ENCODE measurements at places on chromosomes 7 and 10. TPM values are rescaled to one million over a fixed set of nuclear protein-coding genes. Genes with fewer than 3 reads are reported as not detected.

- DNase-seq: no peak
Observed at GRCh38 chr7:95715274-95715673, 57.1 kb upstream of the DYNC1I1 start.

DNA sequence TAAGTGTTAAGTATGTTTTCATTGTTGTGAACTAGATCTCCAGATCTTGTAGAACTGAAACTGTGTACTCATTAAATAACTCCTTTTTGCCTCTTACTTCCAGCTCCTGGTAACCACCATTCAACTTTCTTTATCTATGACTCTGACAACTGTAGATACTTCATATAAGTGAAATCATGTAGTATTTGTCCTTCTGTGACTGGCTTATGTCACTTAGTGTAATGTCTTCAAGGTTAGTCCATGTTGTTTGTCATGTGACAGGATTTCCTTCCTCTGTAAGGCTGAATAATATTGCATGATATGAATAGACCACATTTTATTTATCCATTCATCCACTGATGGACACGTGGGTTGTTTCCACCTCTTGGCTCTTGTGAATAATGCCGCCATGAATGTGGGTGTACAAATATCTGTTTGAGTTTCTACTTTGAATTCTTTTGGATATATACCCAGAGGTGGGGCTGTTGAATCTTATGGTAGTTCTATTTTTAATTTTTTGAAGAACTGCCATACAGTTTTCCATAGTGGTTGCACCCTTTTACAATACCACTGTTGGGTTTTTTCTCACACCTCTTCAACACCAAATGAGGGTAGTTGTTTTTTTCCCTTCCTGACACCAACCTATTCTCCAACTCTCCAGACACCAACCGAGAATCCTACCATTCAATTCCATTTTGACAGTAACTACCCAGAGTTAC lies 10.7 kb upstream of the FMC1 start:
- DNase-seq: no peak

- DNase-seq: no peak
Observed at GRCh38 chr7:142104550-142105527, 6.7 kb upstream of the MGAM2 start.

SPDYE2B gene
- not detected for total RNA-seq

GRCh38 chr10:12006671-12007070 lies 35.9 kb downstream of the UPF2 start:
- DNase-seq: no peak

- DNase-seq: no peak
Observed at GRCh38 chr7:69939317-69939716, 341.0 kb downstream of the AUTS2 start.

SDK1 gene
- 2.6 TPM for total RNA-seq

NPTX2 gene
- total RNA-seq: 0.07 TPM

- DNase-seq: no peak
Observed at GRCh38 chr10:22344781-22345300, 455 bp upstream of the SPAG6 start.

GRCh38 chr10:49076741-49077521 lies 38.4 kb downstream of the VSTM4 start:
- DNase-seq: no peak

GRCh38 chr7:55690-56248 lies 136.6 kb upstream of the FAM20C start:
- DNase-seq: no peak

- DNase-seq: no peak
Observed at GRCh38 chr10:23558361-23558799, 119.5 kb downstream of the OTUD1 start.

MMP21 gene
- total RNA-seq: not detected

DNA sequence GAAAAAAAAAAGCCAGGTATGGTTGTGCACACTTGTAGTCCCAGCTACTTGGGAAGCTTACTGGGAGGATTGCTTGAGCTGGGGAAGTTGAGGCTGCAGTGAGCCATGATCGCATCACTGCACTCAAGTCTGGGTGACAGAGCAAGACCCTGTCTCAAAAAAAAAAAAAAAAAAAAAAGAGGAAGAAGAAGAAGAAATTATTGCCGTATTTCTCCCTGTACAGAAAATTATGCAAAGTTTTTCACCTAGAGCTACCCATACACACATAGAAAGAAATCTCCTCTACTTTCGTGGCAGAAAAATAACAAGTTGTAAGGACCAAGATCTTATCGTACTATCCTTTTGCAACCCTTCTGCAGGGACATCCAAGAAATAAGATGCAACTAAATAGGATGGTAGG lies 25.5 kb downstream of the AKR1B1 start:
- no peak for DNase-seq

GNAI1 gene
- 33.6 TPM for total RNA-seq

DNA sequence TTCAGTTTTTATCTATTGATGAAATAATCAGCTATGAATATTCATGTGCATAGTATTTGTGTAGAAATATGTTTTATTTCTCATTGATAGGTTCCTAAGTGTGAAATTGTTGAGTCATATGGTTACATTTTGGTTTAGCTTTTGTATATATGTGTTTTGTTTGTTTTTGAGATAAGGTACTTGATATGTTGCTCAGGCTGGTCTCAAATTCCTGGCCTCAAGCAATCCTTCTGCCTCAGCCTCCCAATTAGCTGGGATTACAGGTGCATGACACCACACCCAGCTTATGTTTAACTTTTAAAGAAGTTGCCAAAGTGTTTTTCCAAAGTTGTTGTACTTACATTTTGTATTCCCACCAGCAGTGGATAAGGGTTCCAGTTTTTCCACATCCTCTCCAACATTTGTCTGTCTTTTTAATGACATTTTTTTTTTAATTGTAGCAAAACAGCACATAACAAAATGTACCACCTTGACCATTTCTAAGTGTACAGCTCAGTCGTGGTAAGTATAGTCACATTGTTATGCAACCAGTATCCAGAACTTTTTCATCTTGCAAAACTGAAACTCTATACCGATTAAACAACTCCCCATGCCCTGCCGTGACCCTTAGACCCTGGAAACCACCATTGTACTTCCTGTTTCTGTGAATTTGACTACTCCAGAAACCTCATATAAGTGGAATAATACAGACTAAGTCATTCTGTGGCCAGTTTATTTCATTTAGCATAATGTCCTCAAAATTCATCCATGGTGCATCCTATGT lies 12.6 kb upstream of the UBE2D1 start:
- no peak for DNase-seq

- DNase-seq: no peak
Observed at GRCh38 chr10:119306514-119306951, 99.2 kb downstream of the GRK5 start.

DNA sequence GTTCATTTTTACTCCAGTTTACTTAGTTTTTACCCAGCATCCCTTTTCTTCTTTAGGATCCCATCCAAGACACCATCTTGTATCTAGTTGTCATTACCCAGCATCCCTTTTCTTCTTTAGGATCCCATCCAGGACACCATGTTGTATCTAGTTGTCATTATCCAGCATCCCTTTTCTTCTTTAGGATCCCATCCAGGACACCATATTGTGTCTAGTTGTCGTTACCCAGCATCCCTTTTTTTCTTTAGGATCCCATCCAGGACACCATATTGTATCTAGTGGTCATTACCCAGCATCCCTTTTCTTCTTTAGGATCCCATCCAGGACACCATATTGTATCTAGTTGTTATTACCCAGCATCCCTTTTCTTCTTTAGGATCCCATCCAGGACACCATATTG lies 63.4 kb upstream of the GJD4 start:
- no peak for DNase-seq

RASSF4 gene
- total RNA-seq: 14.5 TPM

DNA sequence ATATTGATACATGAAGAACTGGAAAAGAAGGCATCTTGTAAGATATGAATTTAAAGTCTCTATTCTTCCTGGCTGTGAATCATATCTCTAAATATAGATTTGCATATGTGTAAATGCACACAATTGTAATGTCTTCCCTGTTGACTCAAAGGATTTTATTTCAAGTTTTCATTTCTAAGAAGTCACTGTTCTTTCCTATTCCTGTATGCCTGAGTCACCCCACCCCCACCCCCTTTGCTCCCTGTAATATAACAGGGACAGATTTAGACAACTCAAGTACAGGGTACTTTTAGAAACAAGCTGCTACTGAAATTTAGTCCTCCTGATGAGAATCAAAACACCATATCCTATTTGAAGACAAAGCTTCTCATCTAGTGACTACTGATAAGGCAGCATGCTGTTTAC lies 43.0 kb upstream of the HECTD2 start:
- DNase-seq: no peak

GRCh38 chr7:68321776-68322496 lies 1276.3 kb upstream of the AUTS2 start:
- DNase-seq: no peak

ZDHHC4 gene
- total RNA-seq: 37.5 TPM

TWNK gene
- 5.2 TPM for total RNA-seq

DNA sequence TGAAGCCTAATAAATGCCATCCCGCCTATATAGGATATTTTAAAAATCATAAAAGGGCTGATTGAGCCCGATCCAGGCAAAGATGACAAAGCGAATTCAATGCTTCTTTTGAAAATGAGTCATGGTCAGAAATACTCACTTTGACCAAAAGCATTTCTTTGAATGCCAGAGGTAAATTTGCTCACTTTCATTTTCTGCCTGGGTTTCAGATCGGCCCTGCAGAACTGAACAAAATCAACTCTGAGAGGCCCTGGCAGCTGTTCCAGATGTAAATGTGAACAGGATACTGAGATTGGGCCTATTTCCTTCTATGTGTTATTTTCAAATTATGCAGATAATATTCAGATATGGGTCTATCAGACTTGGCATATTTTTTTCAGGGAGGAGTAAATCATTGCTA lies 114.8 kb upstream of the ARID5B start:
- DNase-seq: no peak

UNC5B gene
- 0.65 TPM for total RNA-seq

GRCh38 chr10:68406111-68406814 lies 814 bp downstream of the RUFY2 start:
- no peak for DNase-seq

DNA sequence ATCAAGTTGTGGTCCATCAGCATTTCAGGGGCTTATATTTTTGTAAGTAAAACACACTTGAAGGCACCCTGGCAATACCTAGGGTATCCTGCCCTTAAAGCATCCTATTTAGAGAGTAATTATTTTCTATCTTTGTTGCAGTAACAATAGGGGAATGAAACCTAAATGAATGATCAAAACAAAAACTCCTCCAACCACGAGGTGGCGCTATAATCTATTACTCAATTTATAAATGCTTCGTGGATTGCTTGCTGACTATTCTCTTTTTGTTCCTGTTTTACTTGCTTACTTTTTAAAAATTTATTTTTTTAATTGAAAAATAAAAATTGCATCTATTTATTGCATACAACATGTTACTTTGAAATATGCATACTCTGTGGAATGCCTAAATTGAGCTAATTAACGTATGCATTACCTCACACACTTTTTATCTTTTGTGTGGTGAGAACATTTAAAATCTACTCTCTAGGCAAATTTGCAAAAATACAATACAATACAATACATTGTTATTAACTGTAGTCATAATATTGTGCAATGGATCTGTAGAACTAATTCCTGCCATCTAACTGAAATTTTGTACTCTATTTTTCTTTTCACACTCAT lies 147.7 kb upstream of the BMPER start:
- no peak for DNase-seq

DNA sequence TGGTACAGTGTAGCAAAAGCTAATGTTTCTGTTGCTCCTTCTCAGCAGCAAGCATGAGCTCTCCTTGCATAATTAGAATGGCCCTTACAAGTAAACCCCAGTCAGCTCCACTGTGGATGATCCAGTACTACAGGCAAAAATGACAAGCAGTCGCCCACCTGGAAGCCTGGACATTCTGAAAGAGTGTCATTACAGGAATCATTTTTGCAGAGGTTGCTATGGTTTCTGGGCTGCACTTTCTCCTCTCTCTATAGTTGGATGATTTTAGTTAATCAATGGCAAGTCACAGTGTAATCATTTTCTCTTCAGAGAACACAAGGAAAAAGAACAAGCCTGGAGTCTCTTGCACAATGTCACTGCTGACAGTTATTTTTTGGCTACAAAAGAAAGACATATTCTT lies 102.9 kb upstream of the MYO3A start:
- peak; percentile 78 for DNase-seq

GRCh38 chr10:73339436-73339835 lies 19.2 kb downstream of the CFAP70 start:
- DNase-seq: no peak

GPR146 gene
- total RNA-seq: not detected

PNLIP gene
- not detected for total RNA-seq

GRCh38 chr7:44460325-44460724 lies 30.1 kb downstream of the NUDCD3 start:
- no peak for DNase-seq

DNA sequence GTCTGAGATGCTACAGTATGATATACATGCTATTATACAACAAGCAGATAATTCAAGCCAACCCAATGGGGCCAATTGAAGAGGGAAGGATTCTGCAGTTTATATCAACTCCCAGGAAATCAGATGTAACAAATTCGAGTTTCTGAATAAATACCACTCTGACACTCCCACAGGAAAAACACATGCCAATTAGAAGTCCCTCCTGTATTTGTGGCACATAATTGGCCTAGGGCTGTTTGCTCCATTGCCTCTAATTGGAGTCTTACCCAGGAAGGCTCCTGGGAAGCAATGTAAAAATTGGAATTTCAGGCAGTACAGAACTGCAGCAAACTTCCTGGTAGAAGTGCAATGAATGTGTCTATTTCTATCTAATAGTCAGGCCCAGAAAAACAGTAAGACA lies 4.7 kb downstream of the PPA1 start:
- DNase-seq: no peak

DNA sequence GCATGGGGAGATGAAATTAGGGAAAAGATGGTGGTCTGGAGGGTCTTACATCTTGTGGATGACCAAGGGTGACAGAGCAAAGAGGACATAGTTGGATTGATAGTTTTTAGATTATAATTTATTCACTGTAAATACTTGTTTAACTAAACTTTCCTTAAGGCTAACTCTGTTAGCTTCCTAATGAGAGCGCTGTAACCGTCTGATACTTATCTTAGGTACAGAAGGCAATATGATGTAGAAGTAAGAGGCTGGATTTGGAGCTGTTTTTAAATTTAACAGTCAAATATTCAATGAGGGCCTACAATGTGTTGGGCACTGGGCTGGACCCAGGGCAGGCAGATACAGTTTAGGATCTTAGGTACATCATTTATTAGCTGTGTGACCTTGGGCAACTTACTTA lies 36.0 kb downstream of the PRKAR2B start:
- DNase-seq: no peak

PLEKHS1 gene
- total RNA-seq: not detected

- DNase-seq: no peak
Observed at GRCh38 chr7:68613405-68613804, 984.9 kb upstream of the AUTS2 start.

GRCh38 chr7:85781606-85782005 lies 594.8 kb upstream of the SEMA3D start:
- DNase-seq: no peak

TAF5 gene
- total RNA-seq: 11.3 TPM
